ENCODE measurements at places on chromosomes 11 and 22.

GRCh38 chr11:123261345-123262106 is 66.5 kb upstream of the CLMP start:
- DNase-seq, result peak; percentile 13

DNA sequence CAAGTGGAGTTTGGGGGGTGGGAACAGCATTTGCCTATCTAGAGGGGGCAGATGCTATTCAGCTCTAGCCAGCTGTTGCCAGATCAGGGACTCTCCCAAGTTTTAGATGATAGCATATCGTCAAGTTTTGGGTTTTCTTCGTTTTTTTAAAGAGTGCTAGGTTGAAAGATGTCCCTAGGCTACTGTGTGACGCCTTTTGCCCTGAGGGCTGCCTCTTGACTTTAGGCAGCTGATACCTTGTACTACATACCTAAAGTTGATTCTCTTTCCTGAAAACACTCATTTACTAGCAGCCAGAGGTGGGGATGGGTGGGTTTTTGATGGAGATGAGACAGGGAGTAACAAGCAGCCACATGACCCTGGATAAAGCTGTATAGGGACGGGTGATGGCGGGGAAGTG is 87.1 kb downstream of the ABTB2 start:
- no peak for DNase-seq

DNA sequence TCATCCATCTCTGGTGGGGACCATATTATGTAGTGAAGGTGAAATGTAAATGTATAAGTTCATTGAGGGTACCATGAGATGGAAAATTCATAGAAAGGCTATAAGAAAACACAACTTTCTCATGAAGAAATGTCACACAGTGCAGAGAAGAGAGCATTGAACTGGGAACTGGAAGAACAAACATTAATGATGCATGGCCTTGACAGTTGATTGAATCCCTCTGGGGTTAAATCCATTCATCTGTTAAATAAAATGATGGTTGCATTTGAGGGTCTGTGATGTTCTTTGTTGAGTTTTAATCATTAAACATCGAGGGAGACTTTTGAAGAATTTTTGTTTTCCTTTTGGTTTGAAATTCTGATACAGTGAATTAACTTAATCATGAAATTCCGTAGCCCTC is 1401.4 kb downstream of the FAM181B start:
- no peak for DNase-seq

GRCh38 chr11:94869186-94869585 is 101.0 kb downstream of the AMOTL1 start:
- DNase-seq, result no peak

DNA sequence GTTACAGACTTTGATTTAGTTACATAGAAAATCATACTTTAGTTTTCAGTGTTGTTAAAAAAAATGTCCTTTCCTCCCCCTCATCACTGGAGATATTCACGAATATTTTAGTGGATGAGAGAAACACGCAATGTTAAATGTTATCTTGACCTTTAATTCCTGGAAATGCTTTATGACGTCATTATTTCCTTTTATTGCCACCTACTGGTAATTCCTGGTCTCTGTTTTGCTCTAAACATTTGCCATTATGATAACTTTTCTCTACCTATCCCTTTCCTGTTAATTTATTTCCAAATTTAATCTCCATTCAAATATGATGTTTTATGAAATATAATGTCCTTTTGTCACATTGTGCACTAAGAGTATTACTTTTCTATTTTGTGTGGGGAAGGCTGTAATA is 770.6 kb downstream of the FAM181B start:
- DNase-seq, result no peak

GRCh38 chr22:22060200-22061084 is 77.9 kb upstream of the TOP3B start:
- DNase-seq, result peak; percentile 24

GRCh38 chr11:72102162-72102561 is 935 bp downstream of the LAMTOR1 start:
- DNase-seq, result no peak

GRCh38 chr11:70000228-70000627 is 77.9 kb upstream of the ANO1 start:
- DNase-seq, result no peak

DNA sequence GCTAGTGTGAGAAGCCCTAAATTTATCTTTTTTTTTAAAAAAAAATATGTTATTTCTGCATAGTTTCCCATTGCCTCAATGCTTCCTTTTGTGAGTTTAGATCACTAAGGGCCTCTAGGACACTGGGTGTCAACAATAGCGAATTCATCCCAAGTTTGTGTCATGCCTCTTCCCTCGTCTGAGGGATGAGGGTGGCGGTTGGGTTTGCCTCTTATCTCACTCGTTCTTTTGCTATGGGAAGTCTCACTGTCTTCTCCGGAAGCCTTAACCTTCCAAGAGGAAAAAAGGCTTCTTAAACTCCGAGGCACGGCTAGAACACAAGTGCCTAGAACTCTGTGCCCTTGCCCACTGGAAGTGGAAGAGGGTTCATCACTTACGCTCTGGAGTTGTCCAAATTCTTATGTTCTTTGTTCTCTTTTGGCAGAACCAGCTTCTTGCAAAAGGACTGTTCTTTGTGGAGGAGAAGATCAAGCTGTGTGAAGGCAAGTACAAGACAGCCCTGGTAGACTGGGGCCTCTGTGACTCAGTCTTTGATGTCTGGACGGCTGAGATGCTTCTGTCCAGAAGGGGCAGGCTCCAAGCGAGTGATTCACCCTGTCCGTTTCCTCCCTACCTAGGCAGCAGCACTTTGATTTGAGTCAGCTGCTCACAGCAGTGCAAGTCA is 78.5 kb downstream of the TRAF6 start:
- DNase-seq, result peak; percentile 64

DNA sequence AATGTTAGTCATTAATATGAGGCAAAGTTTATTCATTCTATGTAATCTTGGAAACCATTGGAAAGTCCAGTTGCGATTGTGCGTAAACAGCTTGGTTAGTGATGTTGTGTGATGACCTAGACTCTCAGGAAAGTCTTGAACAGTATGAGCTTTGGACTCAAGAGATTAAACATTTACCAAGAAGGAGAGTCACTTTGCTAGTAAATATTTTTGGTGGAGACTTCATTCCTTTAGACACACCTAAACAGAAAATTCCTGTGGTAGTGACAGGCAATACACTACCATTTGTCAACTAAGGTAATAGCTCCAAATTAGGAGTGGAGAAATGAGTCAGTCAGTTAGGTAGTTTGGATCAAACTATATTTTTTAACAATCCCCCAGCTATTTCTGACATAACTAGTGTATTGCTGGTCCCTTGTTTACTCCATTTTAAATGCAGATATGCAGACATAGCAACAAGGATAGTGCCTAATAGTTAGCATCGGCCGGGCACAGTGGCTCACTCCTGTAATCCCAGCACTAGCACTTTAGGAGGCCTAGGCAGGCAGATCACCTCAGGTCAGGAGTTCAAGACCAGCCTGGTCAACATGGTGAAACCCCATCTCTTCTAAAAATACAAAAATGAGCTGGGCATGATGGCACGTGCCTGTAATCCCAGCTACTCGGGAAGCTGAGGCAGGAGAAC is 89.3 kb downstream of the ARHGAP42 start:
- peak; percentile 89 for DNase-seq

GRCh38 chr11:82924522-82925224 is 23.1 kb downstream of the DDIAS start:
- no peak for DNase-seq

- DNase-seq, result no peak
Measured at GRCh38 chr11:8314916-8315315, 51.2 kb upstream of the LMO1 start.

- DNase-seq, result no peak
Measured at GRCh38 chr11:28038775-28039174, 69.2 kb downstream of the KIF18A start.

DNA sequence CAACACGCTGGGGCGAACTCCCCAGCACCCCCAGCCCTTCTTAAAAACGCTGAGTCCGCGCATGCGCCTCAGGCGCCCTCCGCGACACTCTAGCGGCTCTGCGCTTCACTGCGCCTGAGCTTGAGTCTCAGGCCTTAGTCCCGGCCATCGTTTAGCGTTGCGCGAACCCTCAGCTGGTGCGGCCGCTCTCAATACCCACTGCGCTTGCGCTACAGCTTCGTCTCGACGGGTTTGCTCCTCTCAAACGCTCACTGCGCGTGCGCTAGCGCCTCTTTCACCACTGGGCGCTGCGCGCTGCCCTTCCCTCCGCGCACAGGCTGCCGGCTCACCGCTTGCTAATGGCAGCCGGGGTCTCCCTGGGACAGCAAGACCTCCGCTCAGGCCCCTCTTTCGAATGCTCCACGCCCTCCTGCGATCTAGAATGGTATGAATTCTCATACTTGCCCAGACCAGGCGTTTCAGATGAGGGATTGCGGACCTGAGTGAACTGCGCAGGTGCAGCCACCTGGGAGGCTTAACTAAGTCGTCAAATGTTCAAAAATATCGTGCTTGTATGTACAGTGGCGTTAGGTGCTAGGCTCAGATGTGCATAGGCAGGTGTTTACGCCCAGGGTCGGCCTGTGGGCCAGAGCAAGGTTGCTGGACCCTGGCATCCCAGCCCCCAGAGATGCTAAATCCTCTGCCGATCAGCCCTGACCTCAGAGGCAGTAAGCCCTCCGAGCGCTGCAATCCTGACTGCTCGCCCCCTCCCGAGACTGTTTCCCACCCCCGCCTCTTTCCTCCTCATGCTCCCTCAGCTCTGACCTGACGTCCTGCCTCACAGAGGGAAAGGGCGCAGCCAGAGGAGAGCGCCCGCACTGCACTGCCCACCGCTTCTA is at the start of gene SLC2A11:
TSS of gene SLC2A11 (plus strand) at position 270 of the 878 bp plus-strand sequence. CDS start at position 395, 125 bp downstream.
- DNase-seq, result peak; percentile 82

DNA sequence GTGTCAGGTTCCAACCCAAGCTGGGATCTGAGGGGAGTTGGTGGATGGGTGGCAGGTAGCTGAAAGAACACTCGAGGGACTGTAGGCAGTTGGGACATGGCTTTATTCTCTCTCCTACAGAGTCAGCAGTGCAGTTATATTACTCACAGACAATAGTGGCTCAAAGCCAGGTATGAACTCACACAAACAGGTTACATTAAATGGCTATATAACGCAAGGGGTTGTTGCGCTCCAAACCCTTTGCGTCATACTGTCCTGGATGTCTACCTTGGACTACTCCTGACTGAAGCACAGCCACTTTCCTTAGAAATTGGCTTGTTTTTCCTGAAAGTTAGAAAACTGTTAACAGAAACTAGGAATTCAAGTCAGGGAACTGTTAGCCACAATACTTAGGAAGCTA is 66.4 kb upstream of the OR4B1 start:
- no peak for DNase-seq

- DNase-seq, result no peak
Measured at GRCh38 chr22:25540908-25541660, 23.4 kb upstream of the GRK3 start.

DNA sequence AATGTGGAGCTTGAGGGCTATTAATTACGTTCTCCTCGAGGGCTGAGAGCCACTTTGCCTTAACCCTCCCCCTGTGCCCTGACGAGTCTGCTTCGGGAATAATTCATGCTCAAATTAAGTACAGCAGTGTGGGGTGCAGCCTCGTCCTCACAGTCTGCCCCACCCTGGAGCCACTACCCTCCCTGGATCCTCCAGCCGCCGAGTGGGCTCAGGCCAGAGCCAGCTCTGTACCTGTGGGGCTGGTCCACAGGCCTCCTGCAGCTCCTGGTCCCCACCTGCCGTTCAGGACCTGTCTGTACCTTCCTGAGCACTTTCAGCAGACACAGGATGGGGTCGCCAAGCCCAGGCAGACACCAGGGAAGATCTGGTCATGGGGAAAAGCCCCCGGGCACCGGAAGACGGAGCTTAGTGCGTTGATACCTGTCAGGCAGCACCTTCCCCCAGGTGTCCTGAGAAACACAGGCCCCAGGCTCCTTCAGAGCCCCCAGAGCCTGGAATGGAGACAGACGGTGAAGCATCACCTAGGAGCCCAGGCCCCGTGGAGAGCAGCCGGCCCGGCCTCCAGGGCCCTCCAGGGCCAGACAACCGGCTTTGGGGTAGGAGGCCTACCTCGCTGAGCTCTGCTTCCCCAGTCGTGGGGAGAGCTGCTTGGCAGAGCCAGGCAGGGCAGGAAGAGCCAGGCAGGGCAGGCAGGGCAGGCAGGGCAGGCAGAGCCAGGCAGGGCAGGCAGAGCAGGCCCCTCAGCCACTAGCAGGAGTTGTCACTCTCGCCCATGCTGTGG is 9.7 kb downstream of the TSPAN32 start:
- no peak for DNase-seq

DNA sequence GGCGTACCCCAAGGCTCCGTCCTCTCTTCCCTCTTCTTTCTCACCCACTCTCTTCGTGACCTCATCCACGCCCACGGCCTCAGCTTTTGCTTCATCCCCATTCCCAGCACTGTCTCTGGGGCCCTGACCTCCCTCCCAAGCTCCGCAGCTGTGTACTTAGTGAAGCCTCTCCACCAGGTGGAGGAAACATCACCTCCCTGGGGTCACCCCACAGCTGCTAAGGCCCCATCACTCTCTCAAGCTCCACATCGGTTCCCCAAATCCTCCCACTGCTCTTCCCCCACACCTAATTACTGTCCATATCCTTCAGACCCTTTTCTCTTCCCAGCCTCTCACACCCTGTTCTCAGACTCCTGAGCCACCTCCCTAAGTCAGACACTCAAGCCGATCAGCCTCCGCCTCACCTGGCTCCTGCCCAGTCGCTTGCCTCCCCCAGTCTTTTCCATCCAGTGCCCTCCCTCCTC is 7.9 kb upstream of the SYT7 start:
- DNase-seq, result no peak

DNA sequence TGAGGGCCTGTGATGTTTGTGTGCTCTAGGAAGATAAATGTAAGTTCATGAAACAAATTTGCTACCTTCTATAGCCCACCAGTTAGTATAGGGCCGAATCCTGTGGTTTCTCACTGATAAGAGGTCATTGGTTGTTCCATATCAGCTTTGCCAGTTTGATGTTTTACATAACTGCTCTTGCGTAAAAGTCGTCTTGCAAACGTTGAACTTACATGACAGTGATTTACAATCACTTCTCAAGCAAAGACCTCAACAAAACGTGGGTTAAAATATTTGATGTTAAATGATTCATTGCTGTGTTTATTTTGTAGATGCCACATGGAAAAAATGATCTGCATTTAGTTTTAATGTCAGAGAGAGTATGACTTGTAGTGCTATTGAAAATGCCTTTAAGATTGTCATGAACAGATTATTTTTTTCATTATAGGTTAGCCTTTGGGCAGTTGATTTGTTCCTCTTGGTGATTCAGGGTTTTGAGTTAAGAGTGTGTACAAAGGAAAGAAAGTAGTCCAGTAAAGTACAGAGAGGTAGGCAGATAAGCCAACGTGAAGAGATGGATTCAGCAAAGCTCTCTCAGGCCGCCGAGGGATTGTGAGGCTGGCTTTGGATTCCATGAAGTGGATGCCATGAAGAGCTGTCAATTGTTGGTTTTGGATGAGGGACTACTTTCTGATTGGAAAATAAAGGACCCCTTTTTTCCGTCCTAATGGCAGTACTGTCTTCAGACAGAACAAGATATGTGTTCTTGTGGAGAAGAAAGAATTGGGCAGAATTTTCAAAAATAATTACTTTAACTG is 2.6 kb downstream of the EWSR1 start:
- peak; percentile 12 for DNase-seq
